HT1080 (cell line): ENCODE measurements at places on chromosomes 6 and 20.
A peak's percentile ranks its signal among the peaks of the same experiment; 100 is the strongest.

DNA sequence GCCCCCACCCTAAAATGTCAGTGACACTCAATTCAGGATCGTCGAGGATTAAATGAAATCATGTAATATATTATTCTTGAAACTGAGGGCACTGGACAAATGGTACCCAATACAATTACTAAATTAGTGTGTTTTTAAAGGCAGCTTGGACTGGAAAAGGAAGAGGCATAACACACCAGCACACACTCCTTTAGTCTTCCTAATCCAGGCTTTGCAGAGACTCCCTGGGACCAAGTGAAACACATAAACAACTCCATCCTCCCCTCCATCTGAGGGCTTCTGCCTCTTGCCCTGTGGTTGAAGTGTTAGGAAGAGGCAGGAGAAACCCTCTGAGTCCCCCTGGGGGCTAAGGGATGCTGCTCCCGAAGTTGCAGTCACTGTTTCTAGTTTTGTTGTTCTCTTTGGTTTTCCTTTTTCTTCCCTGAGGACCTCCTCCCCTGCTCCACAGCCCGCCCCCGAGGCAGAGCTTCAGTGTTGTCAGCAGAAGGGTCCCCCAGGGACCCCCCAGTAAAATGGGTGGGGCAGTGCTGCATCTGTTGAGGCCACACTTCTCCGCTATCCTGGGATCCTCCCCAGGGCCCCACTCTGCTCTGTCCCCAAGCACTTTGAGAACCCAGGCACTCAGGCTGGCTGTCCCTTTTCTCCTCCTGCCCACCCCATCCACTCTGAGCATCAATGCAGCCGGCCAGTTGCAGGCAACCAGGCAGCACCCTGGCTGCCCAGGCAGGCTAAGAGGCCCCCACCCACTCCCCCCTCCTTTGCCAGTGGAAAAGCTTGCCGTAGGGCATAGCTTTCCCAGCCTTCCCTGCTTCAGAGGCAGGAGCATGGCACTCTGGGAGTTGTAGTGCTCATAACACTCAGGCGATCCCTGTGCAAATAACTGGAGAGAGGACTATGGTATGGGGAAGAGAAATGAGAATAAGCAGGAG, 5.9 kb downstream of the TMEM63B start:
- DNase-seq: peak; percentile 39

GRCh38 chr6:114556846-114557488, 214.1 kb upstream of the HS3ST5 start:
- DNase-seq: no peak

- DNase-seq: no peak
These were observed 36.8 kb upstream of the KLHL31 start for GRCh38 chr6:53702316-53702715.

GRCh38 chr6:126531286-126531685, 191.4 kb downstream of the CENPW start:
- DNase-seq: no peak

DNA sequence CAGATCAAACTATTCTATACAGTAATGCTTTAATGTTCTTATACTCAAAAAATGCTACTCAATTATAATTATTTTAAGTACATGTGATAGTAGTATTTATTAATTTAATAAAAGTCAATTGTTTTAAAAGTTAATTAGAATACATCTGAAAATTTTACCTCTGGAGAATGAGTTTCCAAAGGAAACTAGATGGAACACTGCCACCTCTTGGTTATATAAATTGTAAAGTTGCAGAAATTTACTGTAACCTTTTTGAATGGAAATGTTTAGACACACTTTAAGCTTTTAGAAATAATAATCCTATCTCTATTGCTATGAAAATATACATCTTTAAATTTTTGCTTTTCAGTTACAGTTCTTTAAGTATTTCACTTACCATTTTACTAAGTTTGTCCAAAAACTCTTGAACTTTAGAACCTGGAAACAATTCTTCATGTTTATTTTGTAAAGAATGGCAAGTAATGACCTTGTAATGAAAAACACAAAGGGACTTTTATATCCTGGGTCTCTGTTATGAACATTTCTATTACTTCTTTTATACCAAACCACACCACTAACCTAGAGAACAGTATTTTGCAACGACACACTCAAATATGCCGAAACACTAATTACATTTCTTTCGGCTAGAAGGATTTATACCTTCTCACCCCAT, 10.9 kb upstream of the BMP5 start:
- DNase-seq: no peak

DNA sequence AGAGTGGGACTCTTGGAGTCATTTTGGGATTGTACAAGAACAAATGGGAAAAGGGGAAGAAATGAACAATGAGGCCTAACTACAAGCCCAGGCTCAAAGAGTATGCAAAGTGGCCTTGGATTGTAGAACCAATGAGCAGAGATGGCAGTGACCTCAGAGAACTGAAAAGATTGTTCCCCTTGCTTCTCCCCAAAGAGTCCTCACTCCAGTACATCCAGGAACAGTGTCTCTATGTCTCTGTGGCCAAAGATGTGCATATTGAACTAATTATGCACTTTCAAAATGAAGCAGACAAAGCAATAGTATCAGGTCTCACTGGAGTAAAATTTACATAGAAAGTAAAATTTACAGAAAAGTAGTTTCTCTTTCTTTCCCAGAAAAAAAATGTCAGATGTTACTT, 81.0 kb downstream of the SMLR1 start:
- no peak for DNase-seq

GRCh38 chr20:36112112-36112511, 42.4 kb upstream of the EPB41L1 start:
- DNase-seq: no peak

- no peak for DNase-seq
These were observed 181.9 kb downstream of the GMPR start for GRCh38 chr6:16420337-16420714.
